ENCODE measurements at places on chromosomes 6 and 20.

DNA sequence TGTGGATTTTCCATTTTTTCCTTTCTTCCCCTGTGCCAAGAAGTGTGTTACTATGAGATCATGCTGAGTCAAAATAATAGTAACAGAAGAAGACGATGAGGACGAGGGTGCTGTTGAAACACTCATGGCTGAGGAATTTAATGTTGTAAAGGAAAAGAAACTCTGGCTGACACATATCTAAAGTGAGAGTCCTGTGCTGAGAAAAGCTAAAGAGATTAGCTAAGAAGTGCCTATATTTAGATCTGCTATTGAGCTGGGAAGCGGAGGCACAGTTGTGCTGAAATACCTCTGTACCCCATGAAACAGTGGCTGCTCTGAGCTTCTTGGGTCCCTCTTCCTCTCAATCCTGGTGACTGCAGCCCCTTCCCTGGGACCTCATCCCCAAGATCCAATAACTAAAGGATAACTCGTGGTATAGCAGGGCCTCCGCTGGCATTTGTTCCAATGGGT lies 1.1 kb upstream of the SYTL3 start:
- no peak for DNase-seq

DNA sequence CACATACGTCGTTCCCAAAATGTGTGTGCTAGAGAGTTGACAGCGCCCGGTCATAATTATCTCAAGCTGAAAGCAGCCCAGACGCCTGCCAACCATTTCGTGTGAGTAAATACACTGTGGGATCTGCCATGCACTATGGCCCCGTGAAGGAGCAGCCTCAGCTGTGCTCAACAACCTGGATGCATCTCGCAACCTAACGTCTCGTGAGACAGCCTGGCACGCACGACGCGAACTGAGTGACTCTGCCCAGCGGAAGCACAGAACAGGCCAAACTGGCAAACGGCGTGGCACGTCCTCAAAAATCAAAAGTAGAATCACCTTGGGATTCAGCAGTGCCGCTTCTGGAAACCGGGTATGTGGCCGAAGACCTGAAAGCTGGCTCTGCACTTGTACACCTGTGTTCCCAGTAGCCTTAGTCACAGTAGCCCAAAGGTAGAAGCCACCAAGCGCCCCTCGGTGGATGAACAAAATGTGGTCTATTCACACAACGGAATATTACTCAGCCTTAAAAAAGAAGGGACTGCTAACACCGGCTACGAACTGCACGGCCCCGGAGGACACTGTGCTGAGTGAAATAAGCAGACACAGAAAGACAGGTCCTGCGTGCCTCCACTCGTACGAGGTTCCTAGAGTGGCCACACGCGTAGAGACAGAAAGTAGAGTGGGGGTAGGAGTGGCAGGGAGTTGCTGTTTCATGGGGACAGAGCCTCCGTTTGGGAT lies 27.2 kb upstream of the SLCO4A1 start:
- no peak for DNase-seq

GRCh38 chr6:26123947-26124780 lies 36.9 kb downstream of the HFE start:
- peak; percentile 100 for DNase-seq

- DNase-seq = no peak
Observed at GRCh38 chr6:16844183-16844582, 82.9 kb upstream of the ATXN1 start.

DNA sequence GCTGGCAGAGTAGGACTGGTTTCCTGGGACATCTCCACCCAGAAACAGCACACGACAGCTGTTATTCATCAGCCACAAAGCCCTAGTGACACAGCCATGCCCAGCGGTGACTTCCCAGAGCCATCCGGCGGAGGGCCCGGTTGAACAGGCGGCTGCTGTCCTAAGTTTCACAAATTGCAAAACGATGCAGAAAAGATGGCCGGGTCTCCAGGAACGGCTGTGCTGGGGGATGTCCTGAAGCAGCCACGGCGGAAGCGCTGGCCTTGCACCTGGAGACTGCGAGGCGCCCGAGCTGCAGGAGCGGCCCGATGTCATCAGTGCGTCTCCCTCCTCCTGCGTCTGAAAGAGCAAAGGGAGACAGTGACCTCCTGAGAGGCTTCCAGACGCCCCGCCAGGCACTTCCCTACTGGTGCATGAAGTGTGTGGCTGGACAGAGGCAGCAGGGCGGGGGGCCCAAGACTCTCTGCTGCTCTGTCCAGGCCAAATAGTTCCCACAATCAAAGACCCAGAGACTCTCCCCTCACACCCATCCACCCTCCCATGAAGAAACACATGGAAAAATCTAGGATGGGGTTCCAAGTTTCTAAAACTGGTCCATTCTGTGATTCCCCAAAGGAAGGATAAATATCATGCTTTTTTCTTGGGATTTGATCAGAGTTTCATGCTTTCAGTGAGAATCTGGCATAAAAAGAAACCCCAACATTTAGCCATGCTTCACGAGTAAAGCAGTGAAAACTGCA lies 44.0 kb downstream of the SSR1 start:
- DNase-seq = no peak

- DNase-seq = no peak
Observed at GRCh38 chr6:71889366-71889765, 3.0 kb downstream of the RIMS1 start.

DNA sequence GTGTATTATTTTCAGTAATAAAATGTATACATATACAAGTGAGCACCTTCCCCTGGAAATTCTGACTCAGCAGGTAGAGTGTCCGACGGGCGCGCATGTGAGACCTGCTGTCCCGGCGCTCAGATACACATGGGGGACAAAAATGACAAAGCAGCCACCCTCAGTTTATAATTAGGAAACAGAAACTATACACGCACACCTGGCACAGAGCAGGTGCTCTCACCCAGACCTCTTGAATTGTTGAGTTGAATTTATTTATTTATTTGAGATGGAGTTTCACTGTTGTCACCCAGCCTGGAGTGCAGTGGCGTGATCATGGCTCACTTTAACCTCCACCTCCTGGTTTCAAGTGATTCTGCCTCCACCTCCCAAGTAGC lies 180.4 kb downstream of the ZDHHC14 start:
- DNase-seq = no peak

Data from OCI-M1 (cell line).